ENCODE measurements at places on chromosomes 5 and 9.

- no peak for DNase-seq
These were observed 265.7 kb upstream of the PANK3 start for GRCh38 chr5:168844922-168845296.

GRCh38 chr9:70971723-70972122 is 149.7 kb downstream of the TRPM3 start:
- DNase-seq, result no peak

- DNase-seq, result no peak
These were observed 379.9 kb upstream of the ACTBL2 start for GRCh38 chr5:57862471-57862911.

GRCh38 chr5:13357929-13358328 is 586.6 kb downstream of the DNAH5 start:
- DNase-seq, result no peak

- DNase-seq, result no peak
These were observed 102.8 kb downstream of the TAF11L14 start for GRCh38 chr5:17737092-17737491.
